ENCODE measurements at places on chromosomes 4 and X.

DNA sequence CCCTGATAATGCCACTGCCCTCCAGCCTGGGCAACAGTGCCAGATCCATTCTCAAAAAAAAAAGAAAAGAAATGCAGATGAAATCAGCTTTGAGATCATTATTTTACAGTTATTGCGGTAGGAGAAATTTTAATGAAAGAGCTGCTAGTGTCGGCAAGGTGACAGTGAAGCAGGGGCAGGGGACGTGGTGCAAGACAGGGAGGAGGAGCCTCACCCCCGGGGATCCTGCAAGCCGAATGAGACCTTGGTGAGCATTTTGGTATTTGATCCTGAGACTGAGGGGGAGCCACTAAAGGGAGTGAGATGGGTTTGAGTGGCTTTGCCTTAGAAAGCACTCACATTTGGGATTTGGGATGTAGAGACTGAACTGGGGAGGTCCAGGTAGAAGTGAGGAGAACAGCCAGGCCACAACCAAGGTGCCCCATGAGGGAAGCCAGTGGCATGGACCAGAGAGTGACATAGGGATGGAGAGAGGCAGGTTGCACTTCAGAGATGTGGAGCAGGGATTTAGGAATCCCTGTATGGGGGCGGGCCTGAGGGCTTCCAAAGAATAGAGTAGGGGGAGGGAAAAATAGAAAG lies 23.6 kb downstream of the RBM10 start:
- DNase-seq, result no peak

GRCh38 chrX:138754861-138755260 lies 43.3 kb upstream of the FGF13 start:
- DNase-seq, result no peak

GRCh38 chr4:832108-832507 lies 6.2 kb upstream of the CPLX1 start:
- DNase-seq, result no peak

DNA sequence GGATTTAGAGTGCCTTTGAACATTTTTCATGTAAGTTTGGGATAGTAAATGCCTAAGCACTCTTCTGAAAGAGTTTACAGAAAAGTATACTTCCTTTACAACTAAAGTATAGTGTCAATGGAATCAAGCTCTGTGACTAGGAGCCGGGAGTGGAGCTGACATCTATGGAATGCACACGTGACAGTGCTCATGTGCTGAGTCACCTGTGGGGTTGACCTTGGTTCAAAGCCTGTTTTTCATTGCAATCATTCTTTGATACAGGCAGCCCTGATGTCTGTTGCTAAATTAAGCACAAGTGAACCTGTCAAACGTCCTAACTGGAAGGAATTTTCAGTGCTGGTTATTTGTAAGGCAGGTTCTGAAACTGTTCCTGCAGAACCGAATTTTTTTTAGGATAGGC lies 82.5 kb downstream of the GPAT3 start:
- DNase-seq, result no peak

DNA sequence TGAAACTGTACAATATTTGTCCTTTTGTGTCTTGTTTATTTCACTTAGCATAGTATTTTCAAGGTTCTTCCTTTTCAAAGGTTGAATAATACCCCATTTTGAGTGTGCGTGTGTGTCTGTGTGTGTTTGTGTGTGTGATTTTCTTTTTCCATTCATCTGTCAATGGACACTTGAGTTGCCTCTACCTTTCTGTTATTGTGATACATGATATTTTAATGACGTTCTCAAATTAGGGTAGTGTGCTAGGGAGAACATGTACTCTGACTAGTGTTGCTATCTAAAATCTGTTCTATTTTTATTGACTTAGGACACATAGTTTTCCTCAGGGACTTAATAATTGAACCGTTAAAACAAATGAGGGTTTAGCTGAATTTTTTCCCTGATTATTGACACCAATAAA lies 9.9 kb downstream of the MMRN1 start:
- DNase-seq, result no peak

DNA sequence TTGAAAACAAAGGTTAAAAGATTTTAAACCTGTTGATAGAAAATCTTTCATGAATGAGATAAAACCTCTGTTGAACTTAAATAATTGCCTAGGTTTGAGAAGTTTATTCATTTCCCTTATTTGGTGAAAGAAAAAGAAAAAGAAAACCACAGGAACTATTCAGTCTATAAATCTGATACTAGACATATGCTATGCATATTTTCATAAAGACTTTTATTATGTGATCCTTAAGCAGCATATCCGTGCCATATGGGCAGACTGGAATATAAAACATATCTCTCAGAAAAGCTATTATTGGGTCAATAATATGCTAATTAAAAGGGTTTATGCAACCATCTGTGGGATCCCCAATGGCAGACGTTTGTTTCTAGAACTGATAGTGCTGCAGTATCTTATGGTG lies 178.7 kb downstream of the RASL11B start:
- DNase-seq, result no peak

- DNase-seq, result no peak
Measured at GRCh38 chr4:114146947-114147618, 167.6 kb upstream of the ARSJ start.

DNA sequence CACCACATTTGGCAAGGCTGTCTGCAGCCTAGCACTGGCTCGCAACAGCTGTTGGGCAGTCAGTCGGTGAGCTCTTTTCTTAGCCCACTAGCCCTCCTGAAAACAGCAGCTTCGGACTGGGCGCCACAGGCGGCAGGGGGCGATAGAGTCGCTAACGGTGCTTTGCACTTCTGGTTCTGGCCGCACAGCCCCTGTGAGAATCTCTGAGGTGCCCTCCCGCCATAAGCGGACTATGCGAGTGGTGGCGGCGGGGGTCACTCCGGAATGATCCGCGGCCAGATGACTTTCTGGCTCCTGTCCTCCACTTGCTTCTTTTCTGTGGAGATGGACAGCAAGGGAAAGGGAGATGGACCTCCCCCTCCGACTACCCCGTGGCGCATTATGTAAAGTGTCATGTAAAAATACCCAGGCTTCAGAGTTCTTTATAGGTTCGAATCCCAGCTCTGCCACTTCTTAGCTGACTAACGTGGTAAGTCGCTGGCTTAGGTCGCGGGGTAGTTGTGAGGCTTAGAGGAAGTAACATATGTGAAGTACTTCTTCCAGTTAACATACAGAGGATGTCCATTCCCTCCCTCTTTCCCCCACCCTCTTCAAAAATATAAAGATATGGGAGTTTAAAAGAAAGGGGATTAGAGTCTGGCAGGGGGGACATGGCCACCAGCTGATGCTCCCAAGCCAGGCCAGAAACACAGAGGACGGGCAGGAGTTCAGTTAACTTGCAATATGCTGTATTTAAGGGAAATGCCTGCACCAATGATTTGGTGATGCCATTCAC lies 11.0 kb downstream of the ARHGAP36 start:
- no peak for DNase-seq

DNA sequence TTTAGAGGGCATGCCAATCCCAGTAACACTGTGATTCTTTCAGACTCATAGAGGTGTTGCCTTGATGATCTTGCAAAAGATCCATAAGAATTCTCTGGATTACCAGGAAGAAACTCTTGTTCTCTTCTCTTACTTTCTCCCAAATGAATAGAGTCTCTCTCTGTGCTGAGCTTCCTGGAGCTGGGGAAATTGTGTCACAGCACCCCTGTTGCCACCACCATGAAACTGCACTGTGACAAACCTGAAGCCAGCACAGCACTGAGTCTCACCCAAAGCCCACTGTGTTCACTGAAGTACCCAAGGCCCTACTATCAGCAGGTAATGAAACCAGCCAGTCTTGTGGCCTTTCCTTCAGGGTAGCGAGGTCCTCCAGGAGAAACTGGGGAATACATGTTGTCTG lies 332.7 kb upstream of the FGF16 start:
- no peak for DNase-seq

DNA sequence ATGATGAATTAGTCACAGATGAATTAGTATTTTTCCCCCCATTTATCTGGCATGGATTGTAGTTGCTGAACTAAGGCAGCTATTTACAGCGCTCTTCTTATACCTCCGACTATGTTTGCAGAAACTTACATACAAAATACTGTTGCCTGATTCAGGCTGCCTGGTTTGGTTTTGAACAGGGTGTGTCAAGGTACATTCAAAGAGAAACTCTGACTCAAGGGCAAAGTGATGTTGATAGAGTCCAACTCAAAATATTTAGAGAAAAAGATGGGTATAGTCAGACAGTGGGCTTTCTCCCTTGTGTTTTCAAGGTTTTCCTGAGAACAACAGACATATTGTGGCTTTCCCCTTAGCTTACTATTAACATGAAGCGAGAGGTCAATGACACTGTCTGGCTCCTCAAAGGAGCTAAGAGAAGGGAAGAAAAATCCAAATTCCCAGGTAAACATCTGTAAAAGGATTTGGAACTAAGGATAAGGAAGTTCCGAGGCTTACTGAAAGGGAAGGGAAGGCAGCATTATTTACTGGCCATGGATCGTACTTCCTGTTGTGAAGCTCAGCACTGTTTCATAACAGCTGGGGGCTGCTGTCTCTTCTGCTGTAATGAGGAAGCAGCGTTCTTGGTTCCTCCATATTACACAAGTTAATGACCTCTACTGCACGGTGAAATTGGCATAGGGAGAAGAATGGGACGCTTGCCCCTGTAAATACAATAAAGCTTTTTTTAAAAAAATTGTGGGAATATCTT lies 30.9 kb downstream of the FAM9C start:
- DNase-seq, result no peak

DNA sequence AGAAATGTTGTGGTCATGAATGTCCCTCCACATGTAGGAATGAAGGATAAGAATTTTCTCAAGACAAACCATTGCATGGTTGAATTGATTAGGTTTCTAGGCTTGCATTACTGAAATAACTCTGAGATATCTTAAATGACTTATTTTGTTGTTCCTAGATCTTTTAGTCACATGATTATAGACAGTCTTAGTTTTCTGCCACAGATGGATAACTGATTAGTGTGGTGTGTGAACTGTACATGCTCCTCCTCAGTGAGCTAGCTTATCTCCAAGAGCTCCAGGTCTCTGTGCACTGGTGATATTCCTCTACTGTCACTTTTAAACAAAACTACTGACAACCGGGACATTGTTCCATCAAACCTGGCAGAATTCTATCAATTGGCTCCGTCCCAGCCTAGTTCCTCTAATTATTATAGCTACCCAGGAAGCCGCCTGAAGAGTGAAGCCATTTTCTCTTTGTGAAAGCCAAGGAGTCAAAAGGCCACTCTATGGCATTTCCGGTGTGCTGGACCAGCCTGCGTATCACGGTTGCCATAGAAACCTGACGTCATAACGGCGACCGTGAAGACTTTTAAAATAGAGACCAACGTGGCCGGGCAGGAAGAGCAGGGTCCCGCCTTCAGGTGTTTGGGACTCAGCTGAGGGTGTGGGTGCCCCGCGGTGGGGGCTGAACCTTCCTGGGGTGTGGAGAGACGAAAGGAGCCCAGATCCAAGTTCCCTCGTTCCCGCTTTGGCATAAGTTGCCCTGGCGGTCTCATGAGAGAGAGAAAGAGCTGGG lies 28.1 kb downstream of the BEX3 start:
- DNase-seq, result peak; percentile 75

GRCh38 chrX:38275615-38276014 lies 51.7 kb downstream of the RPGR start:
- no peak for DNase-seq

DNA sequence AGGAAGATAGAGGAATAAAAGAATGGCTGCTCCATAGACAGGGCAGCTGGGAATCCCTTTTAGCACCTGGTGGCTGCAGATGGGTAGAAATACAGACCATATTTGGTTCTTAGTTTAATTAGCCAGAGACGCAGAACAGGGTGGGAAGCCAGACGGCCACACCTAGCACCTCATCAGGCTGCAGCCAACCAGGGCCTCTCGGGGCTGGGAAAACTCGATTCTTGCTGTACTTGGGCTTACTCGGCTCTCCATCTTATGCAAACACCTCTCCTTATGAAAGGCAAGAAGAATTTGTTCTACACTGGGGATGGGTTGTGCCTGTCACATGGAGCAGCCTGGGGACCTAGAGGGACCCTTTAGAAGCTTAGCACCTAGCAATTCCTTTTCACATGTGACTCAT lies 19.7 kb downstream of the IRAK1 start:
- no peak for DNase-seq

DNA sequence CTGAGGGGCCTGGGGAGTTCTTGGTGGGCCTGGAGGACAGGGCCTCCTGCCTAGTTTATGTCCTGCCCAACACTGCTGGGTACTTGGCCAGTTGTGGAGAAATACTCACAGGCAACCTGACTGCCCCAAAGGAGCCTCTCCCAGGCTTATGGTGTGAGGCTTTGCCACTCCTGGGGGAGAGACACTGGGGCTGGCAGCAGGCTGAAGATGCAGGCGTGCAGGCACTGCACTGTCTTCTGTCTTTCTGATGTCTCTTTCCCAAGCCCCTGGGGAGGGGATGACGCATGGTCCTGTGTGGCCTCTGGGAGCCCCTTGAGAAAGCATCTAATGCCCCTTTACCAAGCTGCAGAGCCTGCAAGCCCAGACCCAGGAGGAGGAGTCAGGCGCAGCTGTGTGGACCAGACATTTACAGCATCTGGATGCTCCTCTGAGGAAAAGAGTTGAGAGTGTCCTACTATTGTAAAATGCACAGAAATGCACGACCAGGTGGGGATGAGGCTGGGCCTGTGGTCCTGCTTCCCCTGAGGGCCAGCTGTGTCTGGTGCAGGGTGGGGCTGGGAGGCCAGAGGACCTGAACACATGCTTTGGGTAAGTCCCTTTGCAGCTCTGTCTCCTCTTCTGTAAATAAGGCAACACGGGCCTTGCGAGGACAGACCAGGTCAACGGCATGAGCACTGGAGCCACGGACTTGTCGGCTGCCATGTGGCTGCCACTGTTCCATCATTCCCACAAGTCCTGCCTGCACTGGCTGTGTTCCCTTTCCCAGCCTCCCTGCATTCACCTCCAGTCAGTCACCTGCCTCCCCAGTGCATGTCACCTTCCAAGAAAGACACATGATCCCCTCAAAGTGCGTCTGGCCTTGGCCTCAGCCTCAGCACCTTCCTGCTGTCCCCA lies 8.4 kb downstream of the TMEM271 start:
- DNase-seq, result no peak

- no peak for DNase-seq
Measured at GRCh38 chr4:151690876-151691275, 69.9 kb downstream of the GATB start.

DNA sequence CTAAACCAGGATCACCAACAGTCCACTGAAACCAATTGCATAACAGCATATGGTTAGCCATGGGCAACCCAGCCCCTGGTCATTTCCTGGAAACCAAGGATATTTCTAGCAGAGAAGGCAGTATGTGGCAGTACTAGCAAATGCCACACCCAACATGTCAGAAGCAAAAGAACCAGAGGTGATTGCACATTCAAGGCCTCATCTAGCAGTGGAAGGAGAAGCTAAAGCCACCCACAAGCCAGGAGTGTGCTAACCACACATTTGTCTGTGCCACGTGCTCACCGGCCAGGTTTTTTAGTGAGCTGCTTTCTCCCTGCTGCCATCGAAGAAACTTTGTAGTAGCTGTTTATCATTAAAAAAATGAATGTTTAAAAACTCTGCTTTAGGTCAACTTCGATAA lies 42.0 kb downstream of the TEC start:
- DNase-seq, result no peak

- no peak for DNase-seq
Measured at GRCh38 chr4:63919636-63920365, 489.4 kb downstream of the TECRL start.

DNA sequence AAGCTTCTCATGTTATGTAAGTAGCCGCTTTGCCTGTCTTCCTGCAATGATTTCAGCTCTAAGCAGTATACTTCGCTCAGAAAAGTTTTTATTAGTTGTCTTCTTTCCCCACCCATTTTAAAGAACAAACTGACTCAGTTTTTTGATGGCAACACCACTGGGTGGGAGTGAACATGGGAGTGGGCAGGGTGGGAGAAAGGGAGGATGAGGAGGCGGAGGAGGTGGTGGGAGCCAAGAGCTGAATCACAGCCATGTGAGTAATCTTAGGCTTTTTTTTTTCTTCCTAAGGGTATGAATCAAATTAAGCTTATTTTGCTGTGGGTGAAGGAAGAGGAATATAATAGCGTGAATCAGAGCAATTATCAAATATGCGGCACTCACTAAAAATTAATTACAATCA lies 574.3 kb upstream of the DIPK2B start:
- no peak for DNase-seq
